ENCODE measurements at places on chromosomes 11 and 22.

- H3K27ac ChIP-seq, result no peak overlapping the region
- H3K4me1 ChIP-seq, result no peaks in the 10 kb centered on the region
- H3K27me3 ChIP-seq, result no peaks in the 10 kb centered on the region
These were observed 253.0 kb upstream of the CCDC179 start for GRCh38 chr11:23112987-23113886.

GRCh38 chr22:25843660-25844405, 101.8 kb downstream of the MYO18B start:
- no peak overlapping the region for H3K27ac ChIP-seq
- no peaks in the 10 kb centered on the region for H3K4me1 ChIP-seq
- no peaks in the 10 kb centered on the region for H3K27me3 ChIP-seq
- no peak for DNase-seq

DNA sequence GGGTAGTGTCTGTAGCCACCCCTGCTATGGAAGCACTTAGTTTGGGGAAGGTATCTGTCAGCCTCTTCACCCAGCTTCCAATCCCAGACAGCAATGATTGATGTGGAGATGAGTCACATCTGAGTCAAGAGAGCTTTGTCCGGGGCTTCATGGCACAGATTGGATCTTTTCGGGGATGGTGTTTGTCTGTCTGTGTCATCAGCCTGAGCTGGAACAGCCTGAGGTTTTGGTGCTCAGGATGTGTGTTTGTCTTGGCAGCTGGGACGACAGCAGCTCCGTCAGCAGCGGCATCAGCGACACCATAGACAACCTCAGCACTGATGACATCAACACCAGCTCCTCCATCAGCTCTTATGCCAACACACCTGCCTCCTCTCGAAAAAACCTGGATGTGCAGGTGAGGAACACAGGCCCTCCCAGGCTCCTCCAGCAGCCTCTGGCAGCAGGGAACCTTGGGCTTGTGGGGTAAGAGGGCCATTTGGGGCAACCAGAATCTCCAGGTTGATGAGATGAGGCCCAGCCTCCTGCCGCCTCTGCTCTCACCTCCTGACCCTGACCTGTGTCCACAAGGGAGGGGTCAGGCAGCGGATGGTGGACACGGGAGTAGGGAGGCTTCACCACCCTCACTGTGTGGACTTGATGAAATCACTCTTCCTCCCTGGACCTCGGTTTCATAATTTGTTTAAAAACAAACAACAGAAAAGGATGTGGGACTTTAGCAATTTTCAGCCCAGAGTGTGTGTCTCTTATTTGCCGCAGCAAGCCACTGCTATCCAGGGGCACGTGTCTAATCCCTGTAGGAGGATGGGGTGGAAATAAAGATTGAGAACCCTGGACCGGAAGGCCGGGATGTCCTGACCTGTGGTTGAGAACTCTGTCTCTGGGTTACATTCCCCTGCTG, 124.3 kb downstream of the DBX1 start:
- H3K27me3 ChIP-seq, result no peaks in the 10 kb centered on the region
- no peak overlapping the region for H3K4me3 ChIP-seq
- DNase-seq, result no peak
- H3K4me1 ChIP-seq, result peaks cover 15% of the 10 kb centered on the region

DNA sequence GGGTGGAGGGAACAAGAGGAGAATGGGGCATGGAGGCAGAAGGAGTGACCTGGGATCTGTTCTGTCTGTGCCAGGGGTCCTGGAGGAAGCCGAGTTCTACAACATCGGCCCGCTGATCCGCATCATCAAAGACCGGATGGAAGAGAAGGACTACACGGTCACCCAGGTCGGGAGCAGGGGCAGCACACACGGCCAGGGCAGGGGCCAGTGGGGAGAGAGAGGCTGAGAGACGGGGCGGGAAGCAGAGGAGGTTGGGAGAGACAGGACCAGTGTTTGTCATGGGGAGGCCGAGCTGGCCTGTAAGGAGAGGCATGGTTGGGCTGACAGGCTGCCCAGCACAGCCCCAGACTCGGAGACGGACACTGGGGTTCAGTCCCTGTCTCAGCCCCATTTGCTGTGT, 4.7 kb downstream of the KCTD17 start:
- H3K4me1 ChIP-seq, result peaks cover 4% of the 10 kb centered on the region
- no peaks in the 10 kb centered on the region for H3K27me3 ChIP-seq
- H3K27ac ChIP-seq, result no peak overlapping the region
- H3K36me3 ChIP-seq, result peaks cover 41% of the 10 kb centered on the region
- no peak overlapping the region for H3K4me3 ChIP-seq
- DNase-seq, result no peak

GRCh38 chr11:28729339-28729738, 621.2 kb downstream of the METTL15 start:
- H3K27me3 ChIP-seq, result no peaks in the 10 kb centered on the region
- no peak for DNase-seq
- no peaks in the 10 kb centered on the region for H3K36me3 ChIP-seq
- no peak overlapping the region for H3K4me3 ChIP-seq
- no peak overlapping the region for H3K27ac ChIP-seq
- no peaks in the 10 kb centered on the region for H3K4me1 ChIP-seq

- H3K27ac ChIP-seq, result no peak overlapping the region
- H3K4me3 ChIP-seq, result no peak overlapping the region
- no peaks in the 10 kb centered on the region for H3K4me1 ChIP-seq
- no peaks in the 10 kb centered on the region for H3K27me3 ChIP-seq
- H3K36me3 ChIP-seq, result no peaks in the 10 kb centered on the region
These were observed 53.6 kb downstream of the SLC35F2 start for GRCh38 chr11:107804971-107805370.

DNA sequence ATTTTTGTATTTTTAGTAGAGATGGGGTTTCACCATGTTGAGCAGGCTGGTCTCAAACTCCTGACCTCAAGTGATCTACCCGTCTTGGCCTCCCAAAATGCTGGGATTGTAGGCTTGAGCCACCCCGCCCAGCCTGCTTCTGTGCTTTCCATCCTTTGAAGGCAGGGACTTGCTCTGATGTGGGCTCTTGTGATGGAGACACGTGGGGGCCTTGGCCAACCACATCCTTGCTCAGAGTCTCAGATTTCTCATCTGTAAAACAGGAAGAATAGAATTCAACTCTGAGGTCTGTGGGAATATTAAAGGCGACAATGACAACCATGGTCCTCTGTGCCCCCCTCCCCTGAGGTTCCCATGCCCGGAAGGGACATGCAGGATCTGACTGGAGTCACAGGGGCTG, 3.8 kb upstream of the GGA1 start:
- no peak overlapping the region for H3K4me3 ChIP-seq
- no peaks in the 10 kb centered on the region for H3K27me3 ChIP-seq
- H3K4me1 ChIP-seq, result peaks cover 10% of the 10 kb centered on the region
- no peak for DNase-seq
- H3K27ac ChIP-seq, result no peak overlapping the region

DNA sequence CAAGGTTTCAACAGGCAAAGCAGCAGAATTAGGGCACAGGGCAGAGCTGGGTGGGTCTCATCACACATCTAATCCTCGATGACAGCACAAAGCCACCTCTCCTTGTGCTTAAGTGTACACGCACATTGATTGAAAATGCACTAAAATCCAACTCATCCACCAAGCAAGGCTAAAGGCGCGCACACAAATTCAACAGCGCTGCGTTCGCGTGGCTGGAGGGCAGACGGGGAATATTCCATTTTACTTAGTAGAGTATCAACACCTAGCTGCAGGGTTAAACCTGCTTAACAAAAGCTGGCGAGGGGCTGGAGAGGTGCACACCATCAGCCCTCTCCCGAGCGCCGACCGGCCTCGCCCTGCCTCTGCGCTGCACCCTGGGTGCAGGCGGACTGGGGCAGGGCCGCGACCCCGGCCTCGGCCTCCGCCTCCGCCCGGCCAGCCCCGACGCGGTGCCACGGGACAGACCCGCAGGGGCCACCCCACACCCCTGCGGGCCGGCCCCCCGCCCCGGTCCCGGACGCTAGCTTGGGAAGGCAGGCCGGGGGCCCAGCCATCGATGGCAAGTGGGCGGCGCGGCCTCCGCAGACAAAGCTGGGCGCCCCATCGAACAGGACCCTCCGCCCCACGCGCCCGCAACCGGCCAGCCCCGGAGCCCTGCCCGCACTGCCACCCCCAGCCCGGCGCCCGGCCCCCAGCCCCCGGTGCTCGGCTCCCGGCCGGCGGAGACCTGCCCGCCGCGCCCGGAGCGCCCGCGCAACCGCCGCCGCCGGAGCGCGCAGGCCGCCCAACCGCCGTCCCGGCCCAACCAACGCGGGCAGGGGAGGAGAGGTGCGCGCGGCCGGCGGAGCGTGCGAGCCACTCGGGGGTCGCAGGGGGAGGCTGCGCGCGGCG, 929 bp downstream of the PRDM10 start:
- H3K36me3 ChIP-seq, result peaks cover 7% of the 10 kb centered on the region
- DNase-seq, result peak; percentile 30
- H3K27me3 ChIP-seq, result no peaks in the 10 kb centered on the region
- no peaks in the 10 kb centered on the region for H3K4me1 ChIP-seq
- H3K27ac ChIP-seq, result peak overlapping the region; percentile 99

DNA sequence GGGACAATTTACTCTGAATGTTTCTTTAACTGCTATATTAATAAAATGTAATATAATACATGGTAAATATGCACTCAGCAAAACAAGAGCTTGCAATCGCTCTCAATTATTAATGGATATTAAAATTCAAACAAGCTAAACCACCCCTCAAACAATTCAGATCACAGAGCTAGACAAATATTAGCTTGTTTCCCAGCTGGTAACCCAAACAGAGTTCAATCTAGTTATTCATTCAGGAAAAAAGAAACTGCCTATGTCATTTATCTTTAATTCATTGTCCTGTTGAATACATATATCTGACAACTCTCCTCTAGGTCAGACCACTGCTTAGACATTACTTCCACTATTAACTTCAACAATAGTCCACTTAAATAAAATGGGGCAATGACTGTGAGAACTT, 78.7 kb downstream of the SERGEF start:
- peaks cover 2% of the 10 kb centered on the region for H3K4me1 ChIP-seq
- H3K27ac ChIP-seq, result no peak overlapping the region
- H3K36me3 ChIP-seq, result no peaks in the 10 kb centered on the region
- H3K27me3 ChIP-seq, result no peaks in the 10 kb centered on the region
- no peak for DNase-seq

DNA sequence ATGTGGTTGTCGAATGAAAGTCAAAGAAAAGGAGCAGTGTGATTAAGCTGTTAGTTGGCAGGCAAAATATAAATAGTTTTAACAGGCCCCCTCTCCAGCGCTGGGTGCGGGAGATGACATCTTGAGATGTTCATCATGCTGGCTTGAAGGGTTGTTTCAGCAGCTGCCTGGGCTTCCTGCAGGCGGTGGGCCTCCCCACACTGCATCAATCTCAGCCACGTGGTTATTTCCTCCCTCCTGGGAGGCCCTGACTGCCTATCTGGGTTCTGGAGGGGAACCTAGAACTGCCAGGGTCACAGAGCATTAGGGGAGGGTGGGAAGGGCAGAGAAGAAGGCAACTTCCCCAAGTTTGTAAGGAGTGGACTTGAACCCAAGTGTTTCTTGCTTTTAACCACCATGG, 173.3 kb upstream of the SYT13 start:
- no peak for DNase-seq
- no peaks in the 10 kb centered on the region for H3K4me1 ChIP-seq
- no peak overlapping the region for H3K4me3 ChIP-seq
- H3K36me3 ChIP-seq, result no peaks in the 10 kb centered on the region
- H3K27ac ChIP-seq, result no peak overlapping the region

DNA sequence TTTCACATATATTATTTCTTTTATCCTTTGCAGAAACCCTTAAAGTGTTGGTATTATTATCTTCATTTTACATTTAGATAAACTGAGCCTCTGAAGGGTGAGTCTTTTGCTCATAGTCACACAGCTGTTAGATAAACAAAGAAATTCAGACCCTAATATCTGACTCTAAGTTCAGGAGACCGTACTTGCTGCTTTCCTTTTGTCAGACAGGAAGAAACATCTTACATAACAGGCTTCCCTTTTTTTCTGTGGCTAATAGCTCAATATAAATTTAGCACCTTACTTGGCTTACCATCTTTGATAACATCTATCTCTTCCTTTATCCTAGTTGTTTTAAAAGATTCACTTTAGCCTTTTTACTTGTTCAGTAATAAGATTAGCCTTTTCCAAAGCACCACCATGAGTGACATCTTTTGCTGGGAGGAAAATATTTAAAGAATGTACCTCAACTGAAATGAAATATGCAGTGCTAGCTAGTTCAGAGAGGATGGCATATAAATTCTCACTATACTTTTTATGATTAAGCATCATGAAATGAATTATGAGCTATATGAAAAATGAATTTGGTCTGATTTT, 128.6 kb downstream of the WNT11 start:
- no peak overlapping the region for H3K4me3 ChIP-seq
- H3K27ac ChIP-seq, result no peak overlapping the region
- DNase-seq, result no peak
- no peaks in the 10 kb centered on the region for H3K36me3 ChIP-seq

DNA sequence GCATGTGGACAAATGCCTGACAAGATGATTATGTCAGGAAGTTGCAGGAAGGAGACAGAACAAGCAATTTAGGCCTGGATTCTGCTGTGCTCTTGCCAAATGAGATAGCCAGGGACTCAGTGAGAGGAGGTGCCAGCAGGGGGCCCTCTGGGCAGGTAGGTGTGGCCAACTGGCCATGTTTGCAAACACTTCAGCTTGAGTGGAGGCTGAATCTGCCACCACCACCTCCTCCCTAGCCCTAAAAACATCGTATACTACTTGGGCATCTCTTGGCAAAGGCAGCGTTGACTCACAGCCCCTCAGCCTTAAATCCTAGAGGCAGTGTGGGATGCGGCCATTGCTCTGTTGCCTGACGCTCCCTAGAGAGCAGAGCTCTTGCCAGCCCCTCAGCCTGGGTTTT, 95.1 kb upstream of the PLET1 start:
- H3K27ac ChIP-seq, result no peak overlapping the region
- peaks cover 4% of the 10 kb centered on the region for H3K4me1 ChIP-seq
- DNase-seq, result no peak
- no peak overlapping the region for H3K4me3 ChIP-seq

GRCh38 chr22:50257041-50257440, 4.4 kb downstream of the MAPK12 start:
- H3K27ac ChIP-seq, result no peak overlapping the region
- DNase-seq, result no peak
- H3K27me3 ChIP-seq, result no peaks in the 10 kb centered on the region
- peaks cover 56% of the 10 kb centered on the region for H3K36me3 ChIP-seq

Measured in neuronal stem cell (in vitro differentiated cells).